ENCODE measurements at places on chromosomes 5 and 9.

GRCh38 chr9:101566904-101567724 is 27.7 kb downstream of the PPP3R2 start:
- no peak overlapping the region for H3K27ac ChIP-seq
- H3K4me1 ChIP-seq: peaks cover 49% of the 10 kb centered on the region
- peak; percentile 9 for DNase-seq
- H3K36me3 ChIP-seq: peaks cover 20% of the 10 kb centered on the region
- H3K4me3 ChIP-seq: no peak overlapping the region

- peak; percentile 10 for DNase-seq
- peak overlapping the region; percentile 6 for H3K4me3 ChIP-seq
- no peaks in the 10 kb centered on the region for H3K36me3 ChIP-seq
- peaks cover 48% of the 10 kb centered on the region for H3K27me3 ChIP-seq
These were observed 623 bp upstream of the TRIM36 start for GRCh38 chr5:115170134-115170928.

- H3K4me3 ChIP-seq: no peak overlapping the region
- H3K4me1 ChIP-seq: no peaks in the 10 kb centered on the region
- no peak overlapping the region for H3K27ac ChIP-seq
- DNase-seq: no peak
These were observed 7.4 kb upstream of the SNCAIP start for GRCh38 chr5:122304471-122305215.

DNA sequence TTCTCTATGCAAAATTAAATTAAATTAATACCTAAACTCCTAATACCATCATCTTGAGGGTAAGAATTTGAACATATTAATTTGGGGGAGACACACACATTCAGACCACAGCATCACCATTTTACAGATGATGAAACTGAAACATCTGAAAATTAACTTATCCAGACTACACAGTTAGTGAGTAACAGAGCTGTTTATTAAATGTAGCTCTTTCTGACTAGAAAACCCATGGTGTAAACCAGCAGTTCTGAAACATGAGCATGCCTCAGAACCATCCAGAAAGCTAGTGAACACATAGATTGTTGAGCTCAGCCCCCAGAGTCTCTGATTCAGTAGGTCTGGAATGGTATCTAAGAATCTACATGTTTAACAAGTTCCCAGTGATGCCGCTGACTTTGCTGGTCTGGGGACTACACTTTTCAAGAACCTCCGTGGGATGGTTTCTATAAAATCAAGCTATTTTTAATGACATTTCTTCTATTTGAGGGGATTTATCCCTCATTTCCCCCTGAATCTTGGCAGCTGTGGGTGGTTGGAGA is 113.5 kb downstream of the RORB start:
- H3K36me3 ChIP-seq: no peaks in the 10 kb centered on the region
- no peak overlapping the region for H3K27ac ChIP-seq
- H3K27me3 ChIP-seq: no peaks in the 10 kb centered on the region

DNA sequence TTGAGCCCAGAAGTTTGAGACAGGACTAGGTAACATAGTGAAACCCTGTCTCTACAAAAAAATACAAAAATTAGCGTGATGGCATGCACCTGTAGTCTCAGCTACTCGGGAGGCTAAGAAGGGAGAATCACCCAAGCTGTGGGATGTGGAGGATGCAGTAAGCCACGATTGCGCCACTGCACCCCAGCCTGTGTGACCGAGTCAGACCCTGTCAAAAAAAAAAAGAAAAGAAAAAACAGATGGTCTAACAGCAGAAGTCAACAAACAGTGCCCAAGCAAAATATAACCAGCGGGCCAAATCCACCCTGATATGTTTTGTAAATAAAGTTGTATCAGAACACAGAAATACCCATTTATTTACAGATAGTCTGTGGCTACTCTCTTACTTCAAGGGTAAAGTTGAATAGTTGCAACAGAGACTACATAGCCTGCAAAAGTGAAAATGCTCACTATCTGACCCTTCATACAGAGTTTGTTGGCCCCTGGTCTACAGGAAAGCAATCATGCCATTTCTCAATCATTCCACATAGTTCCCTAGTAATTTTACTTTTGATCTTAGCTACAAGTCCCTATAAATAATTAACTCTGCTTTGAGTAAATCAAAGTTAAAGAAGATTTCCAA is 383.7 kb downstream of the TLE1 start:
- no peak for DNase-seq
- no peaks in the 10 kb centered on the region for H3K27me3 ChIP-seq
- H3K36me3 ChIP-seq: no peaks in the 10 kb centered on the region
- H3K27ac ChIP-seq: no peak overlapping the region
- no peak overlapping the region for H3K4me3 ChIP-seq
- H3K4me1 ChIP-seq: no peaks in the 10 kb centered on the region

DNA sequence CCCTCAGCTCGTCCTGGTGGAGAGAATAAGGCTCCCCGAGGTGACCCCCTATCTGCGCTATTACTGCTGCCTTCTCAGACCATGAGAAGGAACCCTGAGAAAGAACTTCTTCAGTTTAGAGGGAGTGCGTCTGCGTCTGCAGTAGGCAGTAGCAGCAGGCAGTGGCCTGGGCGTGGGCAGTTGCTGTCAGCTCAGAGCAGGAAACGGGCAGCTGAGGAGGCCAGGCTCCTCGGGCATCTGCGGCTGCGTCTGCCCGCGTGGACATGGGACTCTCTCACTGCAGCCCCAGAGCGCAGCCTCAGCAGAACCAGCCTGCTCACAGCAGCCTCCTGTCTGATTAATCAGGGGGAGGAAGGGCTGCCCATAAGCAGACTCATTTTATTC is 49.8 kb upstream of the FCN1 start:
- H3K4me1 ChIP-seq: no peaks in the 10 kb centered on the region
- no peaks in the 10 kb centered on the region for H3K27me3 ChIP-seq
- DNase-seq: no peak
- H3K27ac ChIP-seq: no peak overlapping the region

DNA sequence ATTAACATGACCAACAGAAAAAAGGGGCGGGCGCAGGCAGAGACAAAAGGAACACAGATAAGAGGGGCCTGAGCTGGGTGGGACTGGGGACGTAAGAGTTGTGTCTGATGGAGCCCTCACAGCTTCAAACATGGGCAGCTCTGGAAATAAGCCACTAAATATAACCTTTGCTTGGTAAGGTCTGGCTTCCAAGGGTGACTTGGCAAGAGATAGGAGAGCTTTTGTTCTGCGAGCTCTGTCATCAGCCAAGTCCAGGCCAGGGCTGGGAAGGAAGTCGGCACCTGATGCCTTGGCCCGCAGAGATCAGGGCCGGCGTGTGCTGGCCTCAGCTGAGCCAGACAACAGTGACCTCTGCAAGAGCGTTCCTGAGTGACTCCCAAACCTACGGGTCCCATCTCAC is 11.8 kb downstream of the TRUB2 start:
- H3K4me3 ChIP-seq: no peak overlapping the region
- DNase-seq: no peak
- H3K27ac ChIP-seq: no peak overlapping the region
- peaks cover 31% of the 10 kb centered on the region for H3K36me3 ChIP-seq
- no peaks in the 10 kb centered on the region for H3K4me1 ChIP-seq
- no peaks in the 10 kb centered on the region for H3K27me3 ChIP-seq

DNA sequence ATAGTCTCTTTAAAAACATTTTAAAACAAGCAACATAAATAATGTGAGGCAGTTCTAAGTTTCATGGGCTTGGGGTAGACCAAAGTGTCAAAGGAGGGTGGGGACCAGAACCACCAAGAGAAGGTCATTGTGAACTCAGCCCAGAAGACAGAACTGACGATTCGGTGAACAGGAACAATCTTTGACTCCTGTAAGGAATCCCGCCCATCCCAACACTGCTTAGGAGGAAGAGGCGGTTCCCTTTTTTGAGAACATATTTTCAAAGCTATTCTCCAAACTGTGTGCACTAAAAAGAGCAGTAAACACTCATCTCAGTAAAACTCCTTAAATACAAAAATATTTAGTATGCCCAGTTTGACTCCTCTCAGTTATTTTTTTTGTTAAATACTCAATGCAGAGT is 176.5 kb upstream of the TLE4 start:
- H3K4me3 ChIP-seq: no peak overlapping the region
- H3K27me3 ChIP-seq: no peaks in the 10 kb centered on the region
- DNase-seq: no peak
- H3K4me1 ChIP-seq: no peaks in the 10 kb centered on the region
- no peaks in the 10 kb centered on the region for H3K36me3 ChIP-seq

DNA sequence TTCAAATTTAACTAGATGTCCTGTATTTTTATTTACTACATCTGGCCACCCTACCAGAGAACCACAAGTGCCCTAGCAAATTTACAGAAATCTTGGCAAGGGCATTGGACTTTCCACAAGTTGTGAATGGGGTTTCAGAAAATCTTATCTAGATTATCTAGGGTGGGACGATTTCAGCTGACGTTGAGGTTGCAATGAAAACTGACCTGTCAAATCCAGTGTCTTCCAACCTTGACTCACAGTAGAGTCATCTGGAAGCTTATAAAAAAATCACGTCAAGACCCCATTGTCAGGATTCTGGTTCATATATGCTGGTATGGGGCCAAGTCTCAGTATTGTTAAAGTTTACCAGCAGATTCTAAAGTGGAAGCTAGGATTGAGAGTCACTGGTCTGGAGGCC is 109.6 kb upstream of the ACTBL2 start:
- H3K4me3 ChIP-seq: no peak overlapping the region
- no peaks in the 10 kb centered on the region for H3K36me3 ChIP-seq
- no peak overlapping the region for H3K27ac ChIP-seq
- H3K27me3 ChIP-seq: no peaks in the 10 kb centered on the region
- no peaks in the 10 kb centered on the region for H3K4me1 ChIP-seq
- no peak for DNase-seq

- H3K27ac ChIP-seq: no peak overlapping the region
- DNase-seq: no peak
- no peaks in the 10 kb centered on the region for H3K36me3 ChIP-seq
- H3K4me3 ChIP-seq: no peak overlapping the region
- peaks cover 2% of the 10 kb centered on the region for H3K4me1 ChIP-seq
These were observed 25.2 kb downstream of the DTWD2 start for GRCh38 chr5:118963169-118963568.

- no peaks in the 10 kb centered on the region for H3K36me3 ChIP-seq
- no peak for DNase-seq
- H3K4me3 ChIP-seq: peak overlapping the region; percentile 85
- peaks cover 73% of the 10 kb centered on the region for H3K4me1 ChIP-seq
These were observed 5.2 kb upstream of the ST6GALNAC6 start for GRCh38 chr9:127904561-127905003.

- H3K4me3 ChIP-seq: no peak overlapping the region
- H3K27me3 ChIP-seq: peaks cover 4% of the 10 kb centered on the region
- no peak for DNase-seq
- no peaks in the 10 kb centered on the region for H3K36me3 ChIP-seq
- peaks cover 19% of the 10 kb centered on the region for H3K4me1 ChIP-seq
These were observed 5.7 kb upstream of the SMC2 start for GRCh38 chr9:104088416-104088815.

DNA sequence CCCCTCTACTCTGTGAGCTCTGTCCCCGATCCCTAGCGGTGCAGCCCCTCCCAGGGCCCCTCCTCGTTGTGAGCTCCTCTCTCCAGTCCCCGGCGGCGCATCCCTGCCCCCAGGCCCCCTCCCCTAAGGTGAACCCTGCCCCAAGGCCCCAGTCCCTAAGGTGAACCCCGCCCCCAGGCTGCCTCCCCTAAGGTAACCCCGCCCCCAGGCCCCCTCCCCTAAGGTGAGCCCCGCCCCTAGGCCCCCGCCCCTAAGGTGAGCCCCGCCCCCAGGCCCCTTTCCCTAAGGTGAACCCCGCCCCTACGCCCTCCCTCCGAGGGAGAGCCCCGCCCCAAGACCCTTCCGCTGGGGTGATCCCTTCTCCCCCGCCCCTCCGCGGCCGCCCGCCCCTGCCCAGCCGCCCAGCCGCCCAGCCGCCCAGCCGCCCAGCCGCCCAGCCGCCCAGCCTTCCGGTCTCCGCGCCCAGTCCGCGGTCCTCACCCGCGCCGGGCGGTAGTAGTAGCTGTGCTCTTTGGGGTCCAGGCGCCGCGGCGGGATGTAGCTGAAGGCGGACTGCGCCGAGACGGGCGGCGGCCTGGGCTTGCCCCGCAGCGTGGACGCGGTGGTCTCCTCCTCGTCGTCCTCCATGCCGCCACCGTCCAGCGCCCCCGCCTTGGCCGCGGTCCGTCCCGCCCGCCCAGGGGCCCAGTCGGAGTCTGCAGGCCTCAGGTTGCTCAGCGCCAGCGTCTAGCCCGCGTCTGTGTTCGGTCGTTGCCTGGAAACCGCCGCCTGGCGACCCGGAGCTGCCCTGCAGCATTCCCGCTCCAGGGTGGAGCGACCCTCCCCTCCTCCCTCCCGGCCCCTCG is at the start of gene CFAP90:
Gene CFAP90 (minus strand): TSS at position 739 of the 845 bp plus-strand sequence. CDS start 112 bp downstream, at position 627.
- peak within 1 kb of the TSS; percentile 41 for H3K4me3 ChIP-seq
- no peak for DNase-seq
- H3K36me3 ChIP-seq: no peaks in the 10 kb centered on the region
- H3K4me1 ChIP-seq: peaks cover 26% of the 10 kb centered on the region
- H3K27me3 ChIP-seq: peaks cover 15% of the 10 kb centered on the region

DNA sequence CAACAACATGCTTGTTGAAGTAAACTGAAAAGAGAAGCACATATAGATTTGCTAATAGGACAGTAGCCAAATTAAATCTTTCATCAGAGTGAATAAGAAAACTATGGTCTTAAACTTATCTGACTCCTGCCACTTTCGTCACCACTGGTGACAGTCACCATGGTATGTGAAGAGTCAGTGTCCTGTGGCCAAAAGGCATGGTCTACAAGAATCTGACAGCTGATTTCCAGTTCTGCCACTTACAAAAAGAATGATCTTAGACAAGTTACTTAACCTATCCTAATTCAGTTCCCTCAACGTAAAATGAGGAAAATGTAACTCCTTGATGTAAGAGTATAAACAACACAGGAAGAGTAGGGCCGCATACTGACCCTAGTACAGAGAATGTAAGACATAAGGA is 102.0 kb downstream of the LPAR1 start:
- no peak overlapping the region for H3K4me3 ChIP-seq
- DNase-seq: no peak
- H3K4me1 ChIP-seq: no peaks in the 10 kb centered on the region
- H3K27me3 ChIP-seq: no peaks in the 10 kb centered on the region
- H3K36me3 ChIP-seq: no peaks in the 10 kb centered on the region

DNA sequence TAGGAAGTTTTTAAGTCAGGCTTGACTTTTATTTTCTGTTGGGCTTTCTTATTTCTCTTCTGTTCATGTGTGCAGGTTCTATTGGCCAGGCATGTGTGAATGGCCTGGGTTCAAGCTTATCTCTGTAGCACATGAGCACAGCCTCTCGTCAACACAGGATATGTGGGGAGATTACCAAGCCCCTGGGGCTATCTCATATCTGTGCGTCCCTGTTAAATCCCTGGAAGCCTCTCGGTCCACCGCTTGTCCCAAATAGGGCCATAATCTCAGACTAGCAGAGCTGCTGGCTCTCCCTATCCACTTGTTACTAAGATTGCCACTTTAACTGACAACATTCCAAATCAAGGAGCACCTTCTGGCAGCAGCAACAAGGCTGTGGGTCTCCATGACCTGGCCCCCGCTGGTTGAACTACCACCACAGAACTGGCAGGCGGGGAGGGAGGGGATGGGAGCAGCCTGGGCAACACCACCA is 28.4 kb upstream of the EBF1 start:
- no peak for DNase-seq
- no peak overlapping the region for H3K27ac ChIP-seq
- no peaks in the 10 kb centered on the region for H3K36me3 ChIP-seq
